Fibroblast of upper back skin (primary cell): ENCODE measurements at places on chromosomes 5 and 9.

DNA sequence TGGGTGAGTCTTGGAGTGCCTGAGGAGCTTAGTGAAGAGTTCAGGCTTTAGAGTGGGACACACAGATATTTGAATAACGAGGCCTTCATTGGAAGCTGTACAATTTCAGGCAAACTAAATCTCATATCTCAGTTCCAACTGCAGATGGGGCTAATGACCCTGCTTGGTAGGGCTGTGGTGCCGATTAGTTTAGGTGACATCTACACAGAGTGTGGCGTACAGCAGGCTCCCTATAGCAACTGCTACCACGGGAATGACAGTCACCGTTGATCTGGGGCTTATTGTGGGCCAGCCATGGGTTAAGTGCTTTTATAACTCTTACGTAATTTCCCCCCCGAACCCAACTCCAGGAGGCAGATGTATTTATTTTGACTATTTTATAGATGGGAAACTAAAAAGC, 70.8 kb downstream of the FAT2 start:
- no peak for DNase-seq

DNA sequence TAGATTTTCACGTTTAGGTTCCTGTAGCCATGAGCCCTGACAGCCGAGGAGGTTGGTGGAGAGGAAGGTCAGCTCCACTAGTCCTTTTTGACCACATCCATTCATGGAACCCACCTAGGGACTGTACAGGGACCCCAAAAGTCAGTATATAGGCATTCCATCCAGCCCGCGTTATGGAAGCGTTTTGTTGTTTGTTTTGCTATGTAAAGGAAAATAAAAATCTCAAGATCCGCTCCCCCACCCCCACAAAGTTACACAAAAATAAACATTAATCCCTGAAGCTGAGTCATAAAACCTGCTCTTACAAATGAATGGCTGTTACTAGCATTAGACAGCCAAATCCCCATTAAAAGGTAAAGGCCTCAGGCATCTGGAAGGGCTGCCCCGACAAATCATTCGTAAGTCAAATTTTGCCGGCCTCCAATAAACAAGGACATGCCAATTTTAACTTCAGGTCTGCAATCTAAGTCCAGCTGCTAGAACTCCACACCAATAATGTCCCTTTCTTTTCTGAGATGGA, 292.9 kb downstream of the MED10 start:
- no peak for DNase-seq

DNA sequence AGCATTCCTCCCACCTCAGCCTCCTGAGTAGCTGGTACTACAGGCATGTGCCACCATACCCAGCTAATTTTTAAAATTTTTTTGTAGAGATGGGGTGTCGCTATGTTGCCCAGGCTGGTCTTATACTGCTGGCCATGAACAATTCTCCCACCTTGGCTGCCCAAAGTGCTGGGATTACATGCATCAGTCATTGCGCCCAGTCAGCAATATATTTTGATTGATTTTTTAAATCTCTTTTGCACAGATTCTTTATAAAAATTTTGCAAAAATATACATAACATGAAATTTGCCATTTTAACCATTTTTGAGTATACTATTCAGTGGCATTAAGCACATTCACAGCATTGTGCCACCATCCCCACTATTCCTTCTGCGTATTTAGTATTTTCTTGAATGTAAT, 94.0 kb downstream of the INVS start:
- no peak for DNase-seq

GRCh38 chr5:56410696-56411095, 177.6 kb upstream of the ANKRD55 start:
- no peak for DNase-seq

- DNase-seq, result no peak
Observed at GRCh38 chr5:122719991-122720746, 54.7 kb upstream of the SNX2 start.

GRCh38 chr5:66338828-66339227, 194.7 kb downstream of the SREK1 start:
- no peak for DNase-seq

DNA sequence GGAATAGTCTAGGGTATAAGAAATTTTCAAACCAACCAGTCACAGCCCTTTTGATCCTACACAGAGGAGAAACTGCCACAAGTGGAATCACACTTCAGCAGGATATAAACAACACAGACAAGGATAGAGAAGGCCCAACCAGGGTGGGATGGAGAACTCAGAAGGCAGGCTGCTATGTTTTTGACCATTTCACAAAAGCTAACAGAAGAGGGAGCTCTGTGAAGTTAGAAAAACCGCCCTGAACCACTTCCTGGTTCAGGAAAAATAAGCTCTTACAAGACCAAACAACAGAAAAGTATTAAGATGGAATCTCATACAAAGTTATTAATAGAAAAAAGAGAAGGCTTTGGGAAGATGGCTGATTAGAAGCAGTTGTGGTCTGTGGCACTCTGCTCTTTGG, 960 bp upstream of the IFNB1 start:
- DNase-seq, result no peak

- DNase-seq, result peak; percentile 98
Observed at GRCh38 chr5:78586251-78586650, 62.3 kb downstream of the LHFPL2 start.

DNA sequence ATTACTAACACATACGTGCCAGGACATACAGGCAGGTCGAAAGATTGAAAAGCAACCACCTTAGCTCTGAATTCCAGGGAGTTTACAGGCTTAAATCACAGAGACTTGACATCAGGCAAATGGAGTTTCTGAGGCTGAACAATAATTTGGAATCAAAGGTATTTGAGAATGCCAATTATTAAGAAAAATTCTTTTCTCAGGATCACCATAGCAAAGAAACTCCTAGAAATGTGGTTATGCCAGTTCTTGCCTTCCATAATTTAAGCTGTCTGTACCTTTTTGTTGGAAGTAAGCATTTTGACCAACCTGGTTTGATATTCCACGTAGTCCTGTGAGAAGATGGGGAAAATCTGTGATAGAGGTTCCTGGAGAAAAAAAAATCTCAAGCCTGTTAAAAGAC, 312.4 kb upstream of the SMARCA2 start:
- no peak for DNase-seq

DNA sequence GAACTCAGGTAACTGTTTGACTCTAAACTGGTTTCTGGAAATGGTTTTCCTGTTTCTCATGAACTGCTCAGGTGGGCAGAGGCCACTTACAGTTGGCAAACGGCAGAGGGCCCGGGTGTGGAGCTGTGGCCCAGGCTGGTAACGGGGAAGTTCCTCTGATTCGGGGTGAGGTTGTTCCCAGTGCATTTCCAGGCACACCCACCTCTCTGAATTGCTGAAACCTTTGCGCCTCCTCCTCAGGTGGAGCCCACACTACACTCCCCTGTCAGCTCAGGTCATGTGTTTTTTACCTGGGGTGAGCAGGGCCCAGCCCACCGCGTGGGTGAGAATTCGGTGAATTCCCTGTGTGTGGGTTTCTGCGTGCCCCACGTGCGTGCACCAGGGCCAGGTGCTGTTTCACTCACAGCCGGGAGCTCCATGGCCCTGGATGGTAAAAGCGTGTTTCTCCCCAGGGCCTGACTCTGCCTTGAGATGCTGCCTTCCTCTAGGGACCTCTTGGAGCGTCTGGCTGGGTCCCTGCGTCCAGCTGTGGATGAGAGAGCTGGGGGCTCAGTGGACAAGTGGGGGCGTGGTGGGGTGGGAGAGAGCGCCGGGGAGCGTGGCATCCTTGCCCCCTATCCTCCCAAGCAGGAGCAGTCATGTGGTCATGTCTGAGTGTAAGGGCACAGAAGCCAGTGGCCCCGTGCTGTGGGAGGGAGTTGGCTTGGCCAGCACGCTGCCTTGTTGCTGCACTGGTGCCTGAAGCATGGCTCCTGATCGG, 33.5 kb upstream of the LPCAT1 start:
- no peak for DNase-seq

- DNase-seq, result peak; percentile 82
Observed at GRCh38 chr5:141778206-141778605, 96.2 kb upstream of the ARAP3 start.

DNA sequence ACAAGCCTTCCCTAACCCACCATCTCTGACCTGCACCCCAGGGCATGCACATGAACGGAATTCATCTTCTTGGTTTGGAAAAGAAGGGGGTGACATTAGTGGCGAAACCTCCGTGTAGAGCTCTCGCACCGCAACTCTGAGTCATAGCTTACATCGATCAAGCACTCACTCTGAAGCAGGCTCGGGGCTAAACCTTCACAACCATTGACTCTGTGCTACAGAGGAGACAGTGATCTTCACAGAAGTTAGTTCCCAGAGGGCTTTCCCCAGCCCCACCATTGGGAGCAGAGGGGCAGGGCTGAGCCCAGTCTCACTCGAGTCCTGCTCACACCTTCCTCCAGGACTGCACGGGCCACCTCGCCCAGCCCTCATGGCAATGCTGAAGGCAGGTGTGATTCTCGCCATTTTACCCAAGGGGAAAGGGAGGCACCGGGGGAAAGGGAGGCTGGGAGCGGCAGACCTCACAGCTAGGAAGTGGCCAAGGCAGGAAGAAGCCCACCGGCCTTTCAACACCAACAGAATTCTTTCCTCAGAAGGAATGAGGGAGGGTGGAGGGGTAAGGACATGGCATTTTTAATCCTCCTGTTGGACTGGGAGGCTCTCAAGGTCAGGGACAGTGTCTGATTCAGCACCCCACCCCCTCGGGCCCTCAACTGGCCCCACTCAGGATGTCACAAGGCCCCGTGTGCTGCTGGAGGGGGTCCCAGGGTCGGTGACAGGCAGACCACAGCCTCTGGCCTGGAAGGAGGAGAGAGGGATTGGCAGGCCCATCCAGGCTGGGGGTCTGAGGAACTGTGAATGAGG, 25.9 kb upstream of the IL17B start:
- peak; percentile 97 for DNase-seq

DNA sequence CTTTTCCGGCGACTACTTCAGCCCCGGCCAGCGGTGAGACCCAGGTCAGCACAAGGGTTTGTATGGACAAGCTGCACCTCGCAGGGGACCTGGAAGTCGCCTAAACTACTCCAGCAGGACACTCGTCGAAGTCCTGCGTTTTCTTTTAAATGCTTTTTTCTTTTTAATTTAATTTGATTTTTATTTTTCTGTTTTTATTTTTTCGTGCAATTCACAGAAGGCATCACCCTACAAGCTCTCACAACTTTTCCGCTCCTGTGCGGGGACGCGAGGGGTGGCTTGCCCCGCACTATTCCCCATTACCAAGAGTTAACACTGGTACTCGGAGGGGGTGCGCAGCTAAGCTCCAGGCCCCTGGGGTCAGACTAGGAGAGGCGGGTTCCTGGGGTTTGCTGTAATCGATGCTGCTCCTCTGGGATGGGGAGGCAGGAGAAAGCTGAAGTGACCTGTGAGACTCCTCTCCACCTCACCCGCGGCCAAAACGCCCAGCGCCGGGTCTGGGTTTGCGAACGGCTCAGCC, 1.3 kb downstream of the EDIL3 start:
- DNase-seq, result no peak

- peak; percentile 85 for DNase-seq
Observed at GRCh38 chr5:86880785-86881492, 263.2 kb downstream of the COX7C start.

DNA sequence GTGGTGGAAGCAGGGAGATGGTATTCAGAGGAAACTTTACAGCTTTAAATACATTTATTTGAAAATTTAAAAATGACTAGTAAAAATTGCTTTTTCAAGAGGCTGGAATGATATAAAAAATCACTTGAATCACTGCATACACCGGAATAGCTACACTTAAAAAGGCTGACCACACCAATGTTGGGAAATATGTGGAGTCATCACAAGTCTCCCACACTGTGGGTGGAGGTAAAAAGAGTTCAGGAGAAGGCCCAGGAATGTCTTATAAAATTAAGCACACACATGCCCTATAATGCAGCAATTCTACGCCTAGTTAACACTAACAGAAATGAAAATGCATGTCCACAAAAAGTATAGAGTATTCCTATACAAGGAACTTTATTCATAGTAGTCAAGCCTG, 198.1 kb downstream of the ROR2 start:
- DNase-seq, result peak; percentile 75

DNA sequence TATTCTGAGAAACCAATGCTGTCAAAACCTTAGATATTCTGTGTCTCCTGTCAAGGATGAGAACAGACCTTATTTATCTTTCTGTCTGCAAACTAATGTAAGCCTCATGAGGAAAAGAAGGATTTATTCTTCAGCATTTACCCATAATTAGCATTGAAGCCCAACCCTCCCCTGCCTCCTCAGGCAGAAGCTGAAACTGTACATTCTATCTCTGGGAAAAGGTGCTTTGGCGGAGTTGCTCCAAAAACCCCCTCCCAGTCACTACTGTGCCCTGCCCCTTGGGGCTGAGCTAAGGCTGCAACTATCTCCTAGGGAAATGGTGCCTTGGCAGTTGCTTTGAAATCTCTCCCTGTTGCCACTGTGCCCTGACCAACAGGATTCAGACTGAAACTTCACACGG, 106.2 kb upstream of the TLR4 start:
- DNase-seq, result no peak

DNA sequence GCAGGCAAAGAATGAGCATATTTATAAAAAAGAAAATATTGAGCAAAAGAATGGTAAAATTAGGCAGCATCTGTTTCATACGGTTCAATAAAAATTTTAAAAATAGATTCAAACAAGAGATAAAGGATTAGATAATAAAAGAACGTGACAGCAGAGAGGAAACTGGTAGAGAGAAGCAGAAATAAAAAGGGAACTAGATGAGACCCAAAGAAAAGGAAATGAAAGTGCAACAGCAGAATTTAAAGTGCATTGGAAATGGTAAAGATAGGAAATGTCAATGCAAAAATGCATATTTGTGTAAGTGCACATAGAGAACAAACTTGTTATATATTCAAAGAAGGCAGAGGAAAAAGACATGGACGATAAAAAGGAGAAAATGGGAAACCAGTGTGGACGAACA, 70.2 kb downstream of the SUSD1 start:
- no peak for DNase-seq

DNA sequence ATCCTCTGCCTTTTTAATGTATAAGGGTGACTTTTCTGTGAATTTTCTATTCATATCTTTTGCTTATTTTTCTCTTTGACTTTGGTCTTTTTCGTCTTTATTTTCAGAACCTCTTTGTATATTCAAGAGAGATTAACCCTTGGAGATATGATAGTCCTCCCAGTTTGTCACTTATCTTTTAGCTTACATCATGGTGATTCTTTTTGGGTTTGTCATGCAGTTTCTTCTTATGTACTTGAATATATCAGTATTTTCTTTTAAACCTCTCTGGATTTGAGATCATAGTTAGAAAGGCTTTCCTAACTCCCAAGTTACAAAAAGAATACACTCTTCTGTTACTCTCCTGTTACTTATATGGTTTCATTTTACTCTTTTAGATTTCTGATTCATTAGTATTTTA, 27.5 kb upstream of the GPR21 start:
- DNase-seq, result no peak
